Fibroblast of pulmonary artery (primary cell): ENCODE measurements at places on chromosomes 12 and 14.

DNA sequence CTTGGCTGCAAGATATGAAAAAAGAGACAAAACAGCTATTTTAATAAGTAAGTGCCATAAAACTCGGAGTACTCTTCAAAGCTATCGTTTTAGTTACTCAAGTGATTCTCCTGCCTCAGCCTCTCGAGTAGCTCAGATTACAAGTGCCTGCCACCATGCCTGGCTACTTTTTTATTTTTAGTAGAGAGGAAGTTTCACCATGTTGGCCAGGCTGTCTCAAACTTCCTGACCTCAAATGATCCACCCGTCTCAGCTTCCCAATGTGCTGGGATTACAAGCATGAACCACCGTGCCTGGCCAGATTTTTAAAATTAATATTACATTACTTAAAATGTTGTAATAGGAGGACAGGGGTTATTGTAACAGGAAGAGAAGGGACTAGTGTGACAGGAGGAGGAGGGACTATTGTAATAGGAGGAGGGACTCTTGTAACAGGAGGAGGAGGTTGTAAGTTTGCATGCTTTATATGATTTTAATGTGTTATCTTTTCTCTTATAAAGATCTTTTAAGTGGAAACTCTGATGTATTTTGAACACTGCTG, 61.3 kb downstream of the KITLG start:
- DNase-seq: no peak

GRCh38 chr14:88143810-88144209, 138.9 kb downstream of the GPR65 start:
- DNase-seq: no peak

GRCh38 chr12:7581625-7582024, 78.0 kb upstream of the CD163 start:
- no peak for DNase-seq

- no peak for DNase-seq
These were observed 3.0 kb upstream of the ZDHHC22 start for GRCh38 chr14:77144412-77145115.

DNA sequence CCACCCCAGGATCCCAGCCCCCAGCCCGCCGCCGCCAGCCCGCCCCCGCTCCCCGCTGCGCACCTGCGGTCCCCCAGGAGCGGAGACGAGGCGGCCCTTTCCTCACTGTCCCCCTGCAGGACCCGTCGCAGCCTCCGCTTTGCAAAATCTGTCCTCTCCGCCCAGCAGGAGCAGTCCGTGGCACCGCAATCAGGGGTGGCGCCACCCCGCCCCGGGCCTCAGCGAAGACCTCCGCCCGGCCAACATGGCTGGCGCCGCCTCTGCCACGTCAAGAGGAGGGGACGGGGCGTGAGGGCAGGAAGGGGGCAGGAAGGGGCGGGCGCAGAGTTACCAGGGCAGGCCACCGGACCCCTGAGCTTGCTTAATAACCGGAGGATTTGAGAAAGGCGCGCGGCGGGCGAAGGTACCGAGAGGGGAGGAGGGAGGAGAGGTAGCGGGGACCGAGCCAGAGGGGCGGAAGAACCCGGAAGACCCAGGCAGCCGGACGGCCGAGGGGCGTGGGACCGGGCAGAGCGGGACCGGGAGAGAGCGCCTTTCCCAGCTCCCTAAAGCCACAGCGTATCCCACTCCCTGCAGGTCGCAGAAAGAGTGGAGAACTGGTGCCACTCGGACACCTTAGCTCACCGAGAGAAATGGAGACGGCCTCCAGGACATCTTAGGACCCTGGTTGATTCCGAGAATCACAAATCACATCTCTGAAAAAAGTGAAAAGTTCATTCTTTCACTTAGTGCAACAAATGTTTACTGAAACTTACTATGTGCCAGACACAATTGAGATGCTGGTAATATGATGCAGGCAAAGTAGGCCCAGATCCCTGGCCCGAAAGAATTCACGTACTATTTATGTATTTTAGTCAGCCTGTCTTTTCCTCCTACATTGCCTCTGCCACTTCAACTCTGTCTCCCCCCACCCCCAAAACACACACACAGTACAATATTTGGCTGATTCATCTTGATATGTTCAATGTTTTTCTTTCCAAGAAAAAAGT, at the start of gene SEC23A:
Gene SEC23A (minus strand): TSS at position 267 of the 989 bp plus-strand sequence. CDS start 7,117 bp downstream, outside the sequence.
- peak; percentile 88 for DNase-seq

- no peak for DNase-seq
These were observed 346.2 kb upstream of the PRICKLE1 start for GRCh38 chr12:42935756-42936155.

DNA sequence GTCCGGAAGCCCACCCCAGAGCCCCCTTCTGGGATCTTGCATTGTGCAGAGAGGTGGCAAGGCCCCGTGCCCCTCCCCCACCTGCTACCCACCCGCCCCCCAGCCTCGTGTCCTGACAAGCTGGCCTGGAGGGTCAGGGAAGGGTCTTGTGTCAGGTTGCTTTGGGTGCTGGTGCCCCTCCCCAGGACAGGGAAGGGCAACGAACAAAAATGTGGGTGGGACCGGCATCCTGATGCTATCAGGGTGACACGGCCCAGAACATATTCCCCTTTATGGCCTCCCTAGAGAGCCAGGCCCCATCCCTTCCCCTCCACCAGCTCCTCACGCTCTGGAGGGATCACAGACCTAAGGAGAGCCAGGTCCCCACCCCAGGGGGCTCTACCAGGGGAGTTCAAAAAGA, 38.7 kb upstream of the TMEM179 start:
- DNase-seq: no peak

DNA sequence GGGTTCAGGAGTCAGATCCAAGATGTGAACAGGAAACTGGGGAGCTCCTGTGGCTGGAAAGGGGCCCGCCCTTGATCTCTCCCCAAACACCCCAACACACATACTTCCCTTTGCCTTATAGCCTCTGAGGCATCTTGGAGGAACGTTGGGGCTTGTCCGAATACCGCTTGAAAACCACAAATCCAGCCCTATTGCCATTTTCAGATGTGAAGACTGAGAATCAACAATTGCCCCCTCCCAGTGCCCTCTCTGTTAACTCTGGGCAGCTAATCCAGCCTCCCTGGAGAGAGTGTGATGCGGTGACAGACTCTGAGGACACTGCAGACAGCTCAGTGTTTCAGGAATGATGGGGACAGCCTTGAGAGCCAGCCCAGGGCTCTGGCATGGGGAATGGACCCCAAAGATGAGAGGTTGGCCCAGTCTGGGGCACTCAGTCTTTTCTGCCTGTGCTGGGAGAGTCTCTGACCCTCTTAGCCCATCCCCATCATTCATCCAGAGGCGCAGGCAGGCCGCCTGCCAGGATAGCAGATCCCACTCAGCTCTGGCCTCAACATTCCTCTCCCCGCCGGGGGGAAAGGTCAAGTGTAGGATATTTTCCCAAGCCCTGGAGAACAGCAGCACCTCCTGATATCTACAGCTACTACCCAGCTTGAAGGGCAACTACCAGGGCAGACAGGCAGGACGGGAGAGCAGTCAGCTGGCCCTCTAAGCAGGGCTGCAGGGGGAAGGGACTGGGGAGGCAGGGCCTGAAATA, 24.6 kb upstream of the LTBP2 start:
- no peak for DNase-seq

GRCh38 chr12:21934173-21934572, 7.1 kb downstream of the ABCC9 start:
- no peak for DNase-seq

DNA sequence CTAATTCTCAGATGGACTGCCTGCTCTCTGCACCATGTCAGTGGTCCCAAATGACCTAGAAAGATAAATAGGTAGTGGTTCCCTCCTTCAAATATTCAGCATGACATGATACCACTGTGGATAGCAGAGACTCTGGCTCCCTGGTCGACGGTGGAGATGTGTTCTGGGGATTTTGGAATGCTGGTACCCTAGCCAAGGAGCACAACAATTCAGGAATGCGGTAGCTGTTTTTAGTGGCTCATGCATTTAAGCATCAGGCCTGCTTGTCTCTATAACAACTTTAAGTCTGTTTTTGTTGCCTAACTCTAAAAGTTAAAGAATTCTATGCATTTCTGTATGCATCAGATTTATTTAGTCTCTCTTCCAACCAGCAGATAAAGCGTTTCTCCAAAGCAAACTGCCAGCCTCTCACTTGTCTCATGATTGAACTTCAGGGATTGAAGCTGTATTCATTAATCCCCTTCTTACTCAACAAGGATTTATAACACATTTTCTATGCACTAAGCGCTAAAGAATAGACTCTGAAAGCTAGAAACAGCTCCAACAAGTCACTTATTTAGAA, 164.9 kb upstream of the BMP4 start:
- DNase-seq: peak; percentile 9

- DNase-seq: peak; percentile 95
These were observed 36.8 kb upstream of the VWF start for GRCh38 chr12:6161124-6161882.

DNA sequence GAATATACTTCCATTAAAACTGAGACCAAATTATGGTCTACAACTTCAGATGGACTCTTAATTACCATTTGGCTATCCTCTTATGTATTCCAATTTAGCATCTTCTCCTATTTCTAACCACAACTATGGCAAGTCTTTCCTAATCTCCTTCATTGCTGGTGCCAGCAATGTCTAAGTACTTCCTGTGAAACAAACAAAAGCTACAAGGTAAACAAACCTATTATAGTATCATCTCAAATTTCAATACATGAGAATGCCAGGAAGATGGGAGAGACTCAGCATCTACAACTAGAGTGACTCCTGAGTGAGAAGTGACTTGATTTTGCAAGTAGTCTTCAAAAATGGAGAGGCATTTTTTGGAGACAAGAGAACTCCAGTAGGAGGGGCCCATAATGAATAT, 202.9 kb upstream of the ATXN7L3B start:
- DNase-seq: peak; percentile 44

DNA sequence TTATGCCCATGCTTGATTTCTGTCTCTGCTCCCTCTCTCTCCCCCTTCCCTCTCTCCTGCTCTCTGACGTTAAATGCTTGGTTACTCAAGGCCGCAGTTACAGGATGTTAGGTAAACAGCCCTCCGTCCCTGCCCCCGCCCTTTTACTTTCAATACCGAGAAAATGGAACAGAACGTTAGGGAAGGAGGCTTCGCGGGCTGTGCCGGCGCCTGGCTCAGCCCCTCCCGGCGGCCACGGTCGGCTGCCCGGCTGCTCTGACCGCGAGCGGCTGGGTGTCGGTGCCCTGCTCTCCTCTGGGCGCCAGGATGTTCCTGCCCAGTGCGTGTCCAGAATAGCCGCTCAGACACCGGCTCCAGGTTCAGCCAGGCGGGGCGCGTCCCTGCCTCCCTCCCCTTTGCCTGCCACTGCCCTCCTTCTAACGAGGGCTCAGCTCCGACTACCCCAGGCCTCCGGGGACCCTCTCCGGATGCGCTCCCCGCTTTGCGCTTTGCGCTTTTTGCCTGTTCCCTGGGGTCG, 166.1 kb downstream of the ADCK1 start:
- peak; percentile 43 for DNase-seq

DNA sequence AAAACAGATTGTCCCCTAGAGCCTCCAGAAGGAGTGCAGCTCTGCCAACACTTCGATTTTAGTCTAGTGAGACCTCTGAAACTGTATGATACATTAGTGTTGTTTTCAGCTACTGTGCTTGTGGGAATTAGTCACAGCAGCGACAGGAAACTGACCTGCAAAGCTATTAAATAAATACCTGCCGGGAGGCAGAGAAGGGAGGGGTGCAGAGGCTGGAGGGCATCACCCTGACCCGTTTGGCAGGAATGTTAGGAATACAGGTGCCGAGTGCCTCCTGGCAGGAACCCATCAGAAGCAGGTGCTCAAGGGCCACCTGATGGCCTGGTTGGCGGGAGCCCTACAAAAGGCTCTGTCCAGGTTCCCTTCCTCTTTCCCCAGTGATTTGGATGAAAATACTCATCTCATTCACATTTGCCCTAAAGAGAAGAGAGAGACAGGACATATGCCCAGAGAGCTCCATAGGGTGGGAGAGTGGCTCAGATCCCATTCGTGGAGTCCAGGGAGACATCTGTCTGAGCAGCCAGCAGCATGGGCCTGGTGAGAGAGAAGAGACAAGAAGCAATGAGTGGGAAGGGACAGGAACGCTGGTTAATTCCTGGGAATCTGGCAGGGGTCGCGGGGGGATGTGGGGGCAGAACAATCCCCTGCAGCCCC, 44.6 kb downstream of the C14orf132 start:
- no peak for DNase-seq

GRCh38 chr12:49023812-49024211, 5.2 kb upstream of the PRKAG1 start:
- DNase-seq: no peak

GRCh38 chr14:90599748-90600507, 203.1 kb downstream of the CALM1 start:
- DNase-seq: peak; percentile 48

- no peak for DNase-seq
These were observed 223.5 kb downstream of the SLC41A2 start for GRCh38 chr12:104734541-104735095.

DNA sequence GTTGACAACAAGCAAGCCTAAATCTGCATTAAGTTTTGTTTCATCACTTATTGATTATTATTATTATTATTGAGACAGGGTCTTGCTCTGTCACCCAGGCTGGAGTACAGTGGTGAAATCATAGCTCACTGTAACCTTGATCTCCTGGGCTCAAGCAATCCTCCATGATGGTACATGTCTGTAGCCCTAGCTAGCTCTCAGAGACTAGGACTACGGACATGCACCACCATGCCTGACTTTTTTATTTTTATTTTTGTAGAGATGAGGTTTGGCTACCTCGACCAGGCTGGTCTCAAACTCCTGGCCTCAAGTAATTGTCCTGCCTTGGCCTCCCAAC, 35.7 kb upstream of the STK38L start:
- no peak for DNase-seq

DNA sequence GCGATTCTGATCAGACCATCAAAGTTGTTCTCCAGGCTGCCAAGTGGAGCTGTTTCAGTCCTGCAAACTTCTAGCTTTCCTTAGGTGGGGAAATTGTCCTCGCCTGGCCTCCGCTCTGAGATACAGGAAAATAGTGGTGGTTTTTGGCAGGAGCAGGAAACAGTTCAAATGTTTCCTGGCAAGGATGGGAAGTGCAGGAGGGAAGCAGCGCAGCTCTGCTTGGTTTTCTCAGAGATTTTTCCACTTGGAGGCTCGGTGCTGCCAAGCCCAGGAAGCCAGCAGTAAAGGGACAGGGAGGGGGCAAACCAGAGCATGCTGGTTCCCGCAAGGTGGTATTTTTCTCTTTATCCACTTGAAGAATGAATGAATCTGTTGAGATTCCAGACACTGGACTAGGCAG, 17.0 kb downstream of the TMEM63C start:
- DNase-seq: no peak

DNA sequence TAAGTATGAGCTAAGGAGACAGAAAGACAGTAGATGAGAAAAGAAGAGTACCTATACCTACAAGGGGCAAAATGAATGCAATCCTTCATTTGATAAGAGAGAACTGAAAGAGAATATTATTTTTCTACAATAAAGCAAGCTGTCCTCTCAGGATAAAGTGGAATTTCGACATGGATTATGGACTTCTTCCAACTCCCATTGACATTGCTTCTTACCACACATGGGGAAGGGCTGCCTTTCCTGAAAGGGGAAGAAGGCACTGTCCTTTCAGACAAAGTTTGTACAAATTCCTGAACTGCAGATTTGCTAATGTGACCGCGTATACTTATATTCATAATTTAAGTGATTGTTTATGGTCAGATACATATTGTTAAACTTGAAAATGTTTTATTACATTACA, 4.3 kb upstream of the HEBP1 start:
- peak; percentile 75 for DNase-seq

GRCh38 chr14:77467801-77468200, 9.9 kb downstream of the AHSA1 start:
- DNase-seq: no peak
